Activated CD4-positive, alpha-beta T cell treated with anti-CD3 and anti-CD28 coated beads for 48 hours (primary cell): ENCODE measurements at places on chromosomes 1 and 21.
A peak's percentile ranks its signal among the peaks of the same experiment; 100 is the strongest.

DNA sequence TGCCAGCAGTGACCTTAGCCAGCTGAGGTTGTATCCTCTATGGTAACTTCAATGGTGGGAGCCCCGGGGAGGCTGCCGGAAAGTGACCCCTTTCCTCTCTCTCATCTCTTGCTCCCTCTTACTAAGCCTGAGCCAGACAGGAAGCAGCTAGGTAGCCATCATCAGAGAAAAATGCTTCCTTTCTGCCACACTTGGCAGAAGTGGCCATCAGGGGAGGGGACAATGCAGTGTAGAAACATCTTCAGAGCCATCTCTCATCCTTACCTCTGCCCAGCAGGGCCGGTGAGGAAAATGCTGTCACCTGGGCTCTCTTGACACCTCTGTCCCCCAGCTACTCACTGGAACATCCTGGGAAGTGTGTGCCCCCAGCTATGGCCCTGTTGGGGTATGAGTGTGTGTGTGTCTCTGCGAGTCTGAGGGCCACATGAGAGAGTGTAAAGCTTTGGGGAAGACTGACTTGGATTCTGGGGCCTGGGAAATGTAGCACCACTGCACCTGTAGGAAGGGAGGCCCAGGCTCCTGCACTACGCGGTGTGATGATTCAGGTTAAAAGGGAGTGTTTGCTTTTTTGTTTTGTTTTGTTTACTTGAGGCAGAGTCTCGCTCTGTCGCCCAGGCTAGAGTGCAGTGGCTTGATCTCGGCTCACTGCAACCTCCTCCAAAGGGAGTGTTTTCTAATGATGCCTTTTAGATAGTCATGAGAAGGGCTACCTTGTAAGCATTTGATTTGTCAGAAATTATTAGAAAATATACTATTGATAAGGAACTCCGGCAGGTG is 48.7 kb upstream of the CNTN2 start:
- DNase-seq = no peak

DNA sequence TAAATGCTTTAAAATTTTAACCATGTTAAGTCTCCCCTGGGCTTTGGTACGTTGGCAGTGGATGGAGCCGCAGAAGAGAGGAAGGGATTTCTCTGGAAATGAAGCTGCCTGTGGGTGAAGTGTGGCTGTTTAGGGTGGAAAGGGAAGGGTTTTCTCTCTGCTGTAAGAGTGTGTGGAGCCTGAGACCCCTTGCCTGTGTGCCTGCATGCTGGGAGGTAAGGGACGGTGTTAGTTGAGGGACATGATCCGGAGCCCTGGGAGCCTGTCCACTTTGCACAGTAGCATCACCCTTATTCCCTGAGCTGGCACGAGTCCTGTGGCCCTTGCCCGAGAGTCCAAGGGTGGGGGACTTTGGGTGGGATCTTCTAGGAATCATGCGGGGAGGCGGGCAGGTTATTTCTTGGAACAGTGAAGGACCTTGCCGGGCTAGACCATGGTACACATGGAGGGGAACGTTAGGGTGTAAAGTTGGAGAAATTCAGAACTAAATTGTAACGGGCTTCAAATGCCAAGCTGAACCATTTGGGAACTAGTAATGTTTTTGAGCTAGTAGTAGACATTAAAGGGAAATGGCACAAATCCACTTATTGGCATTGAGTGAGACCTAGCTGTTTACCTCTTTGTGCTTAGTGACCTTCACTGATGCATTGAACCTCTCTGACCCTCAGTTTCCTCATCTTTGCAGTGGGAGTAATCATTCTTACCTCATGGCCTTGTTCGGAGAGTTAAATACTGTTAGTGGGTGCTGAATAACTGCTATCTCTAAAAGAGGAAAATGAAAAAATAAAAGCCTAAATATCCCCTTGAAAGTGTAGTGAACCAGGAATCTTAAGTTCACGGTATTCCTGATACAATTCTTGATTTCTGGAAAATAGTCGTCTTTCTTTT is 3.5 kb downstream of the GALNT2 start:
- no peak for DNase-seq

DNA sequence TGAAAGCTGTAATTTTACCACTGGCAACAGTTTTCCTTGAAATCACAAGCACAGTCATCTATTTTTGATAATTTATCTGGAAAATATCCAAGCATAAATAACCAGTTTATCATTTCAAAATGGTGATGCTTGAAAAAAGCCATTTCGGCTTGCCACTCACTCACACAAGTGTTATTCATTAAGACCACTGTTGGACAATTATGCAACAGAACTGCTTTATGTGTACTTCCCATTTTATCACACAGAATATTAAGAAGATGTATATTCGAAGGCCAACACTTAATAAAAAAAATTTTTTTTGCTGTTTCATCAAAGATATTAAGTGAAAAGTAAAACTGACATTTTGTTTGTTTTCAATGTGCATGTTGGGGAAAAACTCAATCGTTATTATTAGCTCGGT is 62.3 kb downstream of the EIF4G3 start:
- no peak for DNase-seq

DNA sequence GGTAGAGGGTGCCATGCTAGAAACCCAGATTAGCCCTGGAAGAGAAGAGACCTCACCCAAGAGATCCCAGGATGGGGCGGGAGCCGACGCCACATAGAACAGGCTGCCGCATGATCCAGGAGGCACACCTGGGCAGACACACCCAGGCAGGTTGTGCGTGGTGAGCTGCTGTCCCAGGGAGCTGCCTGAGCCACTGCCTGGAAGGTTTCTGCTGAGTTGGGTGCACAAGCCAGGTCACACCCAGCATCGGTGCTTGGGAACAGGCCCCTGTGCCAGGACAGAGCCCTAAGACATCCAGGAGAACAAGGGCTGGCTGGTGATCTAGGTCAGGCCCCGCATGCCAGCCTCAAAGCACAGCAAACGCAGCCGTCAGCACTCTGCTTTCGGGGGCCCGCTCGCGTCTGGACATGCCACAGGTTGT is 40.2 kb downstream of the CTNNBIP1 start:
- no peak for DNase-seq

GRCh38 chr1:19367584-19368041 is 55.5 kb downstream of the SLC66A1 start:
- DNase-seq = no peak

- peak; percentile 87 for DNase-seq
These were observed 3.7 kb upstream of the PPM1J start for GRCh38 chr1:112718691-112719418.

DNA sequence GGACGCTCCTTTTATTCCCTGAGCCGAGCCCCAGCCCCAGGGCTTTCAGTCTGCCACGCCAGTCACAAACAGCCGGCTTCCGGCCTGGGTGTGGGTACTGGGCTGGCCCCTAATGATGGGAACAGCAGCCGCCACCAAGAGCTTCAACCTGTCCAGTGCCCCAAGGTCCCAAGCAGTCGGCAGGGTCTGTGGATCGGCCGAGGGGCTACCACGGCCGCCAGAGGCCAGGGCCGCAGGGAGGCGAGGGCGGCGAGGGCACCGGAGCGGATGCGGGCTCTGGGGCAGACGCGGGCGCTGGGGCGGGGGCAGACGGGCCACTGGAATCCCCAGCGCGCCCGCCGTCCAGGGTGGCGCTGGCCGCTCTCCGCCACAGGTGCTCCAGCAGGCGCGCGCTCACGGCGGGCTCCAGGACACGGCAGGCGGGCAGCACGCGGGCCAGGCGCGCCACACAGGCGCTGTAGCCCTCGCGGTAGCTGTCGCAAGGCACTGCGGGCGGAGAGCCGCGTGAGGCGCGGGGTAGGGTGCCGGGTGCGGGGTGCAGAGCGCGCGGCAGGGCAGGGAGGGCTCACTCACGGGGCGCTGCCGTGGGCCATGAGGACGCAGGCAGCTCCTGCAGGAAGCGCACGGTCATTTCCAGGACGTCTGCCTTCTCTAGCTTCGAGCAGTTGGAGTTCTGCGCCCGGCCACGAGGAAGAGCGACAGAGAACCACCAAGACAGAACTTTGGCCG is 887 bp downstream of the HES2 start:
- DNase-seq = no peak

DNA sequence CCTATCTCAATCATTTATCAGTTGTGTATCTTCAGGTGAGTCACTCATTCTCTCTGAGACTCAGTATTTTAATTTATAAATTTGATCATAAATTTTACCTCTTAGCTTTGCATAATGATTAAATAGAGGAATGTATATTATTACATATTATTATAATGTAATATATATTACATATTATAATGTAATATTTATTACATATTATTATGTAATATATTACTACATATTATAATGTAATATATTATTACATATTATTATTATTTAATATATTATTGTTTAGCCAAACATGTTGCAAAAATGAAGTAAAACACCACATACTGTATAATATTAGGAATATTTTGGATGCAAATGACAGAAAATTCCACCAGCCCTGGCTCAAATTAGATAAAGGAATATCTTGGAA is 104.7 kb upstream of the NFIA start:
- DNase-seq = no peak

DNA sequence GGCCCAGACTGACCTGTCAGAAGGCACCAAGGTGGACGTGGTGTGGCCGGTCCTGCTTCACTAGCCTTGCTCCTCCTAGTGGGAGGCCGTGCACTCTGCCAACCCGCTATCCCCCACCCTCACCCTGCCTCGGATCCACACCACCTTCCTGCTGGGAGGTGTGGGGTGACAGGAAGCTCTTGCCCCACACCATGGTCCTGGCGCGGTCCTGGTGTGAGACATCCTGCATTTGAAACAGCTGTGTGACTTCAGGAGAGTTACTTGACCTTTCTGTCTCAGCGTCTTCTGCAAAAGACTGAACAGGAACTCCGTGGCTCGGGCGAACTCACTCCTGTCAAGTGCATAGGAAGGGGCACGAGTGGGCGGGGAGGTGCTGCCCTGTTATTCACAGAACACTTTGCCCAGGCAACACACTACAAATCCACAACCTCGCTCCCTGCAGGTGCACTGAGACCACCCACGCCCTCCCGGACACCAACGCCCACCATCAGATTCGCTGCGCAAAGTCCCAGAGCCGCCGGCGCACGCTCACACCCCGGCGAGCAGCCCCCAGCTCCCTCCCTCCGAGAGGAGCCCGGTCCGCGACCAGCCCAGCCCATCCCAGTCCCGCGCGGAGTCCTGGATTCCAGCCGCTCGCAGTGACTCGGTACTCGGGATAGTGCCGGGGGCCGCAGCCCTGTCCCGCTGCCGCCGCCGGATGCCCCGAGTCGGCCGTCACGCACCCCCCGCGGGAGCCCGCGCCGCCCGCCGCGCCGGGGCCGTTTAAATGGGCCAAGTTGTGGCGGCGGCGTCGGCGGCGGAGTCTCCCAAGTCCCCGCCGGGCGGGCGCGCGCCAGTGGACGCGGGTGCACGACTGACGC is at the start of gene SAMD11:
TSS of gene SAMD11 (plus strand) at position 793 of the 860 bp plus-strand sequence. CDS start 509 bp downstream, outside the sequence.
- peak; percentile 58 for DNase-seq

- DNase-seq = no peak
These were observed 13.2 kb downstream of the SYT2 start for GRCh38 chr1:202697038-202697437.

DNA sequence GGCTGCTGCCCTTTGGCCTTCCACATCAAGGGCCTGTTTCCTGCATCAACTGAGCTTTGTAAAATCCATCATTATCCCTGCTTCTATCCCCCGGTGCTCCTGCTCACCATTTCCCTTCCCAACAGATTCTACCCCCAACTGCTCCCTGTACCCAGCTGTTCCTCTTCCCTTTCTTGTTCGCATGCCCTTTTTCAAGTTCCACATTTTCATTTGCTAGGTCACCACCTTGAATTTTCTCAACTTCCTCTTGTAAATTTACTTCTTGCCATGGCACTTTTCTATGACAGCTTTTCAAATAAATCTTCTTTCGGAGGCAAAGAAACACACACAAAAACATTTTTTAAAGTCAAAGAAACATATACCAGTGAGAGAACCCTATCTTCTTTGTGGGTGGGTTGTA is 330.5 kb upstream of the ADGRL2 start:
- DNase-seq = no peak

- no peak for DNase-seq
These were observed 137.6 kb upstream of the RUNX3 start for GRCh38 chr1:25067518-25068251.

DNA sequence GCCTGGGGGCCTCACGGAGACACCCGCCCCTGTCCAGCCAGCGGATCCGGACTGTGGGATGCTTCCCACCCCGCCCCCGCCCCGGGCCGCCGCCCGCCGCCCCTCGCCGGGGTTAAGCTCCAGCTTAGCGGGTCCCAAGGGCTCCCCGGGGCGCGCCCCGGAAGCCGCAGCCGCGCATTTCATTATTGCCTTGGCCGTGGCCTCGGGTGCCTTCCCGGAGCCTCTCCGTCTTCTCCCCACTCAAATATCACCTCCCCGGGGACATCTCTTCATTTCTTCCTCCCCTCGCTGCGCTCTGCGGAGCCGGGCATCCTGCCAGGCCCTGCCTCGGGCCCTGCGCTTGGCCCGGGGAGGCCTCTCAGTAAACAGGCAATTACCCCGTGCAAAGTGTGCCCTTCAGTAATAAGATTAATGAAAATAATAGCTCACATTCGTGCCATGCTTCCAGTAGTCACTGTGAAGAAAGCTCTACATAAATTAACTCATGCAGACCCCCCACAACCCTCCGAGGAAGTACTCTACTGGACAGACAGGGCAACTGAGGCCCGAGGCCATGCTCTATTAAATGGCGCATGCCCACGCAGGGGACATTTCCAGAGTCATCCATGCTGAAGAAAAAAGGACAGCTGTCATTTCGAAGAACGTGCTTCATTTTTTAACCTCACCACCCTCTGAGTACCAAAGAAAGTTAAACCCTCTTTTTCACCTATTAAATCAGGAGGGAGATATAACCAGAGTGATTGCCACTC is 49.9 kb upstream of the LAPTM5 start:
- DNase-seq = no peak

DNA sequence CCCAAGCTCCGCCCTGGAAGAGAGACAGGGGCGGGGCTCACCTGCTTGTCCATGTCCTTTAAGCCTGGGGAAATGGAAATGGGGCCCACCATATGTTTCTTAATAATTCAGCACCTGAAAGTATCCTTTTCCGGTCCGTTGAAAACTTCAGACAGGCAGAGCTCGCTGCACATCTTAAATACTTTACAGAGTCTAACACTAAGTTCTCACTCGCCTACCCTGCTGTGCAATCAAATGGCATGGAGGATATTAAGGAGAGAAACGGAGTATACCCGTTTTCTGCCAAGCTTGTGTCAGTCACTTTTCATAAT is 467 bp upstream of the CC2D1B start:
- no peak for DNase-seq

DNA sequence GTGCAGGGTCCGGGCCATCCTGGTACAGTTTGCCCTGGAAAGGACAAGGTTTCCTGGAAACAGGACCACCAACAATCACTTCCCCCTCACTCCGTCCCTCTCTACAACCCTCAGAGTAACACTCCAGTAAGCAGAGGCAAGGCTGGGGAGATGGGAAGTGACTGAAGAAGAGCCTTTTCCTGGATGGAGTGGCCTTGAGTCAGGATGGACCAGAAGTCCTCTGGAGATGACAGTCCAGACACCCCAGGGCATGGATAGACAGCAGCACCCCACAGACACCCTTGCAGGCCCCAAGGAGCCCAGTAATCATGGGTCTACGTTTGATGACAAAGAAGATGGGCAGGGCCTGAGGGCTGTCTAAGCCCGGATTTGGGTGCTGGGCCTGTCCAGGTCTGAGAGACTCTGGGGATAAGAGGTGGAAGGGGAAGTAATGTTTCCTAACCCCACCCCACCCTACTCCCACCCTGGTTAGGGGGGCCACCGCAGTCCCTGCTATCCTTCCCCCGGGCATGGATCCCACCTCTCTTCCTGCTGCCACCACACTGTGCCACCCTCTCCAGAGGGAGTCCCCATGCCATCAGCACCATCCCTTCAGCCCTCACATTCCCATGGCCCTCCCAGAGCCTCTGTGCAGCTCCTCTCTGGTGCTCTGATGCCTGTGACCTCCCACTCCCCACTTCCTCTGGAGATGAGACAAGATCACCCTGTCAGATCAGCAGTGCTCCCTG is 7.2 kb upstream of the S100A8 start:
- DNase-seq = no peak
